ENCODE measurements at places on chromosomes 5 and 9. TPM values are rescaled to one million over a fixed set of nuclear protein-coding genes. Genes with fewer than 3 reads are reported as not detected.

- no peak for DNase-seq
These were observed 107.5 kb downstream of the ROR2 start for GRCh38 chr9:91842358-91843049.

GRCh38 chr5:59575648-59576445, 317.7 kb downstream of the PDE4D start:
- no peak for DNase-seq

- DNase-seq, result no peak
These were observed 54.1 kb upstream of the CEMIP2 start for GRCh38 chr9:71822456-71822855.

GRCh38 chr9:134240361-134240760, 76.0 kb upstream of the RNU6ATAC start:
- DNase-seq, result no peak

GRCh38 chr5:165185716-165186115, 1680.3 kb downstream of the MAT2B start:
- DNase-seq, result no peak

GRCh38 chr5:64331597-64332277, 166.1 kb downstream of the RNF180 start:
- DNase-seq, result peak; percentile 57

- peak; percentile 60 for DNase-seq
These were observed 576 bp downstream of the CHD1 start for GRCh38 chr5:98927989-98928872.

- DNase-seq, result no peak
These were observed 44.7 kb upstream of the VCAN start for GRCh38 chr5:83426855-83427254.

GRCh38 chr5:160385496-160385895, 14.4 kb downstream of the FAM200C start:
- DNase-seq, result peak; percentile 76

GRCh38 chr5:180114304-180115003, 42.9 kb upstream of the RNF130 start:
- no peak for DNase-seq

GRCh38 chr5:6396836-6397535, 18.6 kb upstream of the MED10 start:
- no peak for DNase-seq

FBN2 gene
- 4.2 TPM for total RNA-seq

FAM81B gene
- not detected for total RNA-seq

SVEP1 gene
- 5.0 TPM for total RNA-seq

SPATA31A3 gene
- not detected for total RNA-seq

PCDHB16 gene
- 13.5 TPM for total RNA-seq

RGMB gene
- 206 TPM for total RNA-seq
